ENCODE measurements at places on chromosomes 13 and 19.

GRCh38 chr13:24625331-24625731, 54.9 kb upstream of the ATP12A start:
- no peak for DNase-seq

GRCh38 chr13:80037505-80037888, 303.4 kb downstream of the SPRY2 start:
- DNase-seq = no peak

- no peak for DNase-seq
Measured at GRCh38 chr19:19877724-19878123, 12.0 kb downstream of the ZNF253 start.

DNA sequence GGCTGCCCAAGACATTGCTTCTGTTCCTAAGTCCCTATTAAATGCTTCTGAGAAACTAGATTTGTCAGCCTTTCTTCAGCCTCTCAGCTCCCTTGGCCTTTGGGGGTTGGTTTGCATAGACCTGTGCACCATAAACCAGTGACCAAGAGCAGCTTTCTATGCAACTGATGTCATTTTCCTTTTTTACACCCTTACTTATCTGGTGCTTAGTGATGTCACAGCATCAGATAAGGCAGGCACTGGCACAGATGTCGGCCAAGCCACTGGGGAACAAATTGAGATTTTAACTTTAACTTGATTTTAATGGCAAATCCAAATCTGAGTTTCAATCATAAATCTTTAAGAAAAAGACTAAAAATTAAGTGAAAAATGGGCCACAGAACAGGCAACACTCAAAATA, 59.8 kb downstream of the RUBCNL start:
- no peak for DNase-seq

GRCh38 chr13:43473437-43473836, 313.3 kb downstream of the ENOX1 start:
- DNase-seq = no peak

GRCh38 chr13:101785858-101786257, 333.4 kb downstream of the ITGBL1 start:
- peak; percentile 4 for DNase-seq

DNA sequence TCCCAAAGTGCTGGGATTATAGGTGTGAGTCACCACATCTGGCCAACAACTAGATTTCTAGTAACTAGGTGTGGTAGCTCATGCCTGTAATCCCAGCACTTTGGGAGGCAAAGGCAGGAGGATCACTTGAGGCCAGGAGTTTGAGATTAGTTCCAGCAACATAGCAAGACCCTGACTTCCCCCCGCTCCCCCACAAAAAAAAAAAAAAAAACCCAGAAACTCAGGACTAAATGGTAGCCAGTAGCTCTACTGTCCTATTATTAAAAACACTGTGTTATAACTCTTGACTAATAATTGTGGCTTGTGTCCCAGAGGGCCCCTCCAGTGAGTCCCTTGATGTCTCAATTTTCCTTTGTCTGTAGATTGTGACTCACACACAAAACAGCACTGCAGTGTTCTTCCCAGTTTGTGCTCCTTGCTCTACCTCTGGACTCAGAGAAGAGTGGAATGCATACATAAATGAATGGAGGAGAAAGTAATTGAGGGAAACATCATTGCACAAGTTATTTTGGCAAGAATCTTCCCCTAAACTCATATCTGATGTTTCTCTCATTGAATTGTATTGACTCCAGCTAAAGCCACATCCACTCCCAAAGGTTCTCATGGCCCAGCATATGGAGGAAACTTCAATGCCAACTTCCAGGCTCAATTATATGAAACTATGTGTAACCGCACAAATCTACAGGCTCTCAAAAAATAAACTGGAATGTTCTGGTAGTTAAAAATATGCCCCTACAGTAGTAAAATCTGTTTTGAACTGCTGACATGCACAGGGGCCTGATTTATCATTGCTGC, 8.8 kb downstream of the TPT1 start:
- no peak for DNase-seq

DNA sequence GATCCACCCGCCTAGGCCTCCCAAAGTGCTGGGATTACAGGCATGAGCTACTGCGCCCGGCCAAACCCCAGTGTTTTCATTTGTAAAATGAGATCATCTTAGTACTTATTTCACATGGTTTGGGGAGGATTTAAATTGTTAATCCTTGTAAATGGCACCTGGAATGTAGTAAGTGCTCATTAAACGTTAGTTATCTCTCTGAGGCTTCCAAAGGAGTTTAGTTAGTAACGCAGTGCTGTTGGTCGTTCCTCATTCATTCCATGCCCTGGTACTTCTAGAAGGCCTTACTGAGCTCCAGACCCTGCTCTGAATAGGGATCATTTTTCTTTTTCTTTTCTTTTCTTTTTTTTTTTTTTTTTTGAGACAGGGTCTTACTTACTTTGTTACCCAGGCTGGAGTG, 5.2 kb downstream of the CPT1C start:
- DNase-seq = no peak

DNA sequence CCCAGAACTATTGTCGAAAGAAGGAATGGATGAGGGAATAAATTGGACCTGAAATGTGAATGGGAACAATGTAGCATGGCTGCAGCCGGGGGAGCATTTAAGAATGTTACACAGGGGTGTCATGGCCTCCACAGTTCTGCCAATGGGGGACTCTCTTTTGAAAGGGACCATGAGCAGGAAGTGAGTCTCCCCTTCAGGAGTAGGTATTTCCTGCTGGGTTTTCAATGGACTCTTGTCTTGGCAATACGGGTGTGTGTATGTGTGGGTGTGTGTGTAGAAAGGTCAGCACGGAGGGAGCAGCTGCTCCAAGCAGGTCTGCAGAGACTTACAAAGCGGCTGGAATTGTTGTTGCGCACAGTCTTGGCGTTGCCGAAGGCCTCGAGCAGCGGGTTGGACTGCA, 24.4 kb downstream of the MYO1F start:
- DNase-seq = no peak

DNA sequence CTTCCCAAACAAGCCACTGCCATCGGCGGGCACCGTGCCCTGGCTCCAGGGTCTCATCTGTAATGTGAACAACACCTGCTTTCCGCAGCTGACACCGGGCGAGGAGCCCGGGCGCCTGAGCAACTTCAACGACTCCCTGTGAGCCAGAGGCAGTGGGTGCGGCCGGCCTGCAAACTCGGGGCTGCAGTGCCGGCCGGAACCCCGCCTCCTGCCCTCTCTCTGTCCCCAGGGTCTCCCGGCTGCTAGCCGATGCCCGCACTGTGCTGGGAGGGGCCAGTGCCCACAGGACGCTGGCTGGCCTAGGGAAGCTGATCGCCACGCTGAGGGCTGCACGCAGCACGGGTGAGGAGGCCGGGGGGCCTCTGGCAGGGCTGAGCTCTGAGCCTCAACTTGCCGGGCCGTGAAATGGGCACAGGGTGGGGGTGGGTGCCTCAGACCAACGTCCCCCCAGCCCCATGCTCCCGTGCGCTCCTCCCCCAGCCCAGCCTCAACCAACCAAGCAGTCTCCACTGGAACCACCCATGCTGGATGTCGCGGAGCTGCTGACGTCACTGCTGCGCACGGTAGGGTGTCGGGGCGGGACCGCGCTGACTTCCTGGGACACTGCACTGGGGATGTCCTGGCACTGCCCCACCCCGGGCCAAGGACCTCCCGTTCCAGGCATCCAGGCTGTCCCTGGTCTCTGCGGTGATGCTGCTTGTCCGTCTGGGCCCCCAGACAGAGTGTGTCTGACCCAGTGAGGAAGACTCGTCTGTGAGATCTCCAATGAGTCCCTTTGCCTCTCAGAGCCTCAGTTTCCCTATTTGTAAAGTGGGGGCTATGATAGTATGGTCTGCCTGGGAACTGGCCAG, 2.2 kb downstream of the ABCA7 start:
- DNase-seq = peak; percentile 47

DNA sequence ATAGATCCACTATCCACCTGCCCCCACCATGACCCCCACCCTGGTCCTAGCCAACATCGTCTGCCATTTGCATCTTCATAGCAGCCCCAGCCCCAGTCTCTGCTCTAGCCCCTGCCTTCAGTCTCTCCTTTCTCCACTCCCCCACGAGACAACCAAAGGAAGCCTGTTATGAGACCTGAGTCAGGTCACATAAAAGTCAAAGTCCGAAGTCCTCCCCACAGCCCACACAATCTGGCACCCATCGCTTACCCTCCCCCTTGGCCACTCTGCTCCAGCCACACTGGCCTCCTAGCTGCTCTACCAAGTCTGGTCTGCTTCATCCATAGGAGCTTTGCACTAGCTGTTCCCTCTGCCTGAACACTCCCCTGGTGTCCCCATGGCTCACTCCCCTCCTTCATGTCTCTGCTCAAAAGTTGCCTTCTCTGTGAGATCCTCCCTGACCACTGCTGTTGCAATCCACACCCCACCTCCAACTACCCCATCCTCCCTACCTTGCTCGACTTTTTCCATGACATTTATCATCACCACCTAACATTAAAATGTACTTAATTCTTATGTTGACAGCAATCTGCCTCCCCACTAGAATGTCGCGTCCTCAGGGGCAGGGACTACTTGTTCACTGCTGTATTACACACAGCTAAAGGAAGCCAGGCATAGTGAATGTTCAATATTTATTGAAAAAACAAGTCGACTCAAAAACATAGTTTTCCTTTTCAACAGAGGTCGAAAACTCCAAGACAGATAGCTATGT, 1.2 kb upstream of the PLEKHG2 start:
- DNase-seq = no peak

GRCh38 chr19:3591876-3592613, 6.8 kb downstream of the GIPC3 start:
- no peak for DNase-seq

GRCh38 chr19:16894080-16894479, 5.3 kb downstream of the F2RL3 start:
- no peak for DNase-seq

GRCh38 chr13:111322001-111322915, 1.8 kb downstream of the TEX29 start:
- no peak for DNase-seq

GRCh38 chr19:55256562-55257460, 2.0 kb downstream of the PPP6R1 start:
- no peak for DNase-seq

- DNase-seq = no peak
Measured at GRCh38 chr13:94327318-94327717, 152.2 kb downstream of the DCT start.

- DNase-seq = no peak
Measured at GRCh38 chr13:57653229-57653989, 21.9 kb downstream of the PCDH17 start.

GRCh38 chr19:4304538-4305256, at the start of gene FSD1:
FSD1 (plus strand) TSS chr19:4304598; CDS start chr19:4304747, 149 bp downstream.
- DNase-seq = no peak

GRCh38 chr13:79121286-79121685, 284.8 kb downstream of the RBM26 start:
- DNase-seq = no peak

DNA sequence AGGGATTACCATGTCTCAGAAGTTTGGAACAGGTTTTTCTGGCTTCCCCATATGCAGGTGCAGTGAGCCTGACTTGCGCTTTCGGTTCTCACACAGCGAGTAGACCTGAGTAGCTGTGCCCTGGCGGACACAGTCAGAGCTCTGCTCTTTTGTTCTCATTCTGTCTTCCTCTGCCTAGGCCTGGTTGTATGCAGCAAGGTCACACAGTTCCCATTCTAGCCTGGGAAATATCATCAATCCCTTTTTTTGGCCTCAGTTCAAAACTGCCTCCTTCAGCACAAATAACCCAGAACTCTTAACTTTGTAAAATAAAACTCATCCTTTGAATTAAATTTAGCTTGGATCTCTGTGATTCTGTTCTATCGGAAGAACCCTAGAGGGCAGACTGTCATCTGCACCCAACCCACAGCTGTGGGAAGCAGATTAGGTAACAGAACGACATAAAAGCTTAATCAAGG, 10.2 kb downstream of the OXGR1 start:
- DNase-seq = no peak

DNA sequence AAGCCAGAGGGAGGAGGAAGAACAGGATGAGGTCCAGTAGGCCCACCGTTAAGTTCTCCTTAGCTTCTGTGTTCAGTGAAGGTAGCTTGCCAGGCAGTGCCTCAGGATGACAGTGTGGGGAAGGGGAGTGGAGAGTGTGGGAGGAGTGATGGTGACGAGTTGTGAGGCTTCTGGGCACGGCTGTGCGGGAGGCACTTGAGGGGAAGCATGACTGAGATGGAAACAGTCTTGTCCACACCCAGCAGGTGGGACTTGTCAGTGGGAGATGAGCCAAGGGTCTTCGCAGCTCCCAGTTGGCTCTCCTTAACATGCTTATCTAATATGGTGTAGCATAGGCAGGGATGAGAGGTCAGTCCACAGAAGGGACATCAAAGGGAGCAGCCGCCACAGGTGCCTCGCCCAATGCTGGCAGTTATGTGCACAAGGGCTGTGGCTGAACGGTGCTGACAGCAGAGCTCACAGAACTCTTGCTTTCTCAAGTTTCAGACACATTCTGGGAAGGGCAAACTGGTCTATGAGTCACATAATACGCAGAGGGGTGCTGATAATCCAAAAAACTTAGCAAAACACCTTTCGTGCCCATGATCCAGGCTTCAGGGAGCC, 47.5 kb downstream of the OXGR1 start:
- DNase-seq = no peak

- DNase-seq = no peak
Measured at GRCh38 chr19:43780706-43781525, at the start of gene KCNN4. KCNN4 (minus strand) TSS chr19:43780973; CDS start chr19:43780861, 112 bp downstream.

GRCh38 chr19:47370045-47370611, 21.0 kb downstream of the DHX34 start:
- no peak for DNase-seq

GRCh38 chr13:112370311-112370710, 5.8 kb upstream of the SPACA7 start:
- no peak for DNase-seq

DNA sequence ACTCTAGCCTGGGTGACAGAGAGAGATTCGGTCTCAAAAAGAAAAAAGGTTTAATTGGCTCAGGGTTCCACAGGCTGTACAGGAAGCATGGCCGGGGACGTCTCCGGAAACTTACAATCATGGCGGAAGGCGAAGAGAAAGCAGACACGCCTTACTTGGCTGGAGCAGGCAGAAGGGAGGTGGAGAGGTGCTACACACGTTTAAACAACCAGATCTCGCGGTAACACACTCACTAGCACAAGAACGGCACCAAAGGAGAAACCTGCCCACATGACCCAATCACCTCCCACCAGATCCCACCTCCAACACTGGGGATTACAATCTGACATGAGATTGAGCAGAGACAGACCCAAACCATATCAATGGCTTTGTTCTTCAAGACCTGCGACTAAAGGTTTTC, 12.8 kb downstream of the CASP14 start:
- DNase-seq = no peak

DNA sequence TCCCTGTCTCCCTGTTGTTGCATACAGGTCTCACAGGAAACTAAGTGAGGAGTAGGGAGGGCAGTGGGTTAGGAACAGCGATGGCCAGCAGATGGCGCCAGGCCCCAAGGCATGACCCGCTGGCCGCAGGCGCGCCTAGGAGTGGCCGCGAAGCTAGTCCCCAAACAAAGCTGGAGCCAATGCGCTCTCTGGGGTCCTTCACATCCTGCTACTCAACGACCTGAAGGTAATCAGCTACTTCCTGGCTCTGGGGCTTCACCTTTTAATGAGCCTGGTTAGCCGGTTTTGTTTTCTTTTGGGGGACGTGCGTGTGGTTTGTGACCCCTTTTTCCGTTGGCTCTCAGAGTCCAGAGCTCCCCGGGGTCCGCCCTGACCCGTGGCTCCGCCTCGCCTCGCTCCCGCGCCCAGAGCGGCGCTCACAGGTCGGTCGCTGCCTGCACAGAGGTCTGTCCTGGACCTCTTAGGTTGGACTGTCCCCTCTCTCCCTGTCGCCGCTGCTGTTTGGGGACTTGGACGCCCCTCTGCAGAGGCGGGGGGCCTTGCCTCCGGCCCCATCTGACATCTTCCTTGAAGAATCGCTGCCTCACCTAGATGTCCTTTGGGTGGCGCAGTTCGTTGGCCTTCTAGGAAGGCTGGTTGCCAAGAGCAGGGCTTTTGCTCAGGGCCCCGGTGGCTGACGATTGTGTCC, 62.2 kb upstream of the GTF3A start:
- DNase-seq = no peak

Measured in Panc1 (cell line).